Sigmoid colon (tissue), 7 donors: ENCODE measurements at places on chromosomes 2 and 18. TPM values are rescaled to one million over a fixed set of nuclear protein-coding genes. Genes with fewer than 3 reads are reported as not detected.
A peak's percentile ranks its signal among the peaks of the same experiment; 100 is the strongest.

KCNE4 gene
- total RNA-seq, result 18.7 TPM

DNA sequence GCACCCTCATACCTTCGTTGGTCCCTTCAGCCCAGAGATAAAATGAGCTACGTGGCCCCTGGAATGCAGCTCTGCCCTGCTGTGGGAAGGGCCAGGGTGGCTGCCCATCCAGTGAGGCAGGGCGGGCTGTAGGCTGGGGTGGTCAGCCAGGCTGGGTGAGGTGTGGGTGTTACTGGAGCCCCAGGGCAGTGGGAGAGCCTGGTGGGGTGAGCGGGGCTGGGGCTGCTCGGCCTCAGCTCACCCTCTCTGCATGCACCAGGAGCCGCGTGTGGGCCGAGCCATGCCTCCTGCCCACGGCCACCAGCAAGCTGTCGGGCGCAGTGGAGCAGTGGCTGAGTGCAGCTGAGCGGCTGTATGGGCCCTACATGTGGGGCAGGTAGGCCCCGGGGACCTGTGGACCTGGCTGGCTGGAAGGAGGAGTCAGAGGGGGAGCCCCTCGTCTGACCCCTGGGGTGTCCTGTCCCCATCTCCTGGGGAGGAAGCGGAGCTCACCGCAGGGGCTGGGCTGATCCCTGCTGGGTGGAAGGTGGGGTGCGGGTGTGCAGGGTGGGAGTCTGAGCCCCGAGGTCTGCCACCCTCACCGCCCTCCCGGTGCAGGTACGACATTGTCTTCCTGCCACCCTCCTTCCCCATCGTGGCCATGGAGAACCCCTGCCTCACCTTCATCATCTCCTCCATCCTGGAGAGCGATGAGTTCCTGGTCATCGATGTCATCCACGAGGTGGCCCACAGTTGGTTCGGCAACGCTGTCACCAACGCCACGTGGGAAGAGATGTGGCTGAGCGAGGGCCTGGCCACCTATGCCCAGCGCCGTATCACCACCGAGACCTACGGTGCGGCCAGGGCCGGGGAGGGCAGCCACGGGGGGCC, 5.5 kb downstream of the RNPEPL1 start:
- H3K36me3 ChIP-seq, result peaks cover 45% of the 10 kb centered on the region
- H3K4me3 ChIP-seq, result no peak overlapping the region
- H3K27me3 ChIP-seq, result no peaks in the 10 kb centered on the region
- peak; percentile 59 for DNase-seq

- no peak overlapping the region for H3K27ac ChIP-seq
- peaks cover 57% of the 10 kb centered on the region for H3K4me1 ChIP-seq
- no peaks in the 10 kb centered on the region for H3K27me3 ChIP-seq
- H3K36me3 ChIP-seq, result no peaks in the 10 kb centered on the region
These were observed 60.0 kb downstream of the ROCK1 start for GRCh38 chr18:21051620-21052019.

GRCh38 chr2:235847576-235847975, 320.6 kb downstream of the GBX2 start:
- DNase-seq, result no peak
- no peaks in the 10 kb centered on the region for H3K4me1 ChIP-seq

- H3K27me3 ChIP-seq, result peaks cover 3% of the 10 kb centered on the region
- no peaks in the 10 kb centered on the region for H3K36me3 ChIP-seq
- peak; percentile 17 for DNase-seq
- no peak overlapping the region for H3K27ac ChIP-seq
- H3K4me1 ChIP-seq, result peaks cover 14% of the 10 kb centered on the region
- H3K4me3 ChIP-seq, result no peak overlapping the region
These were observed 4.8 kb upstream of the SLC66A2 start for GRCh38 chr18:79956276-79956675.

- no peaks in the 10 kb centered on the region for H3K4me1 ChIP-seq
- peaks cover 22% of the 10 kb centered on the region for H3K36me3 ChIP-seq
- no peak overlapping the region for H3K4me3 ChIP-seq
These were observed 40.2 kb downstream of the CWC22 start for GRCh38 chr2:179966778-179967394.
